ENCODE measurements at places on chromosomes 1 and 21. TPM values are rescaled to one million over a fixed set of nuclear protein-coding genes. Genes with fewer than 3 reads are reported as not detected.

GMEB1 gene
- total RNA-seq: 18.5 TPM

CFHR4 gene
- total RNA-seq: not detected

GSTM1 gene
- total RNA-seq: 39.0 TPM

TMOD4 gene
- 2.0 TPM for total RNA-seq

RHOU gene
- 56.3 TPM for total RNA-seq

GJB5 gene
- total RNA-seq: not detected

LDLRAD1 gene
- total RNA-seq: 0.84 TPM

A3GALT2 gene
- 0.40 TPM for total RNA-seq

BCAN gene
- total RNA-seq: not detected

Measured in progenitor cell of endocrine pancreas (in vitro differentiated cells).